ENCODE measurements at places on chromosomes 12 and 14.

DNA sequence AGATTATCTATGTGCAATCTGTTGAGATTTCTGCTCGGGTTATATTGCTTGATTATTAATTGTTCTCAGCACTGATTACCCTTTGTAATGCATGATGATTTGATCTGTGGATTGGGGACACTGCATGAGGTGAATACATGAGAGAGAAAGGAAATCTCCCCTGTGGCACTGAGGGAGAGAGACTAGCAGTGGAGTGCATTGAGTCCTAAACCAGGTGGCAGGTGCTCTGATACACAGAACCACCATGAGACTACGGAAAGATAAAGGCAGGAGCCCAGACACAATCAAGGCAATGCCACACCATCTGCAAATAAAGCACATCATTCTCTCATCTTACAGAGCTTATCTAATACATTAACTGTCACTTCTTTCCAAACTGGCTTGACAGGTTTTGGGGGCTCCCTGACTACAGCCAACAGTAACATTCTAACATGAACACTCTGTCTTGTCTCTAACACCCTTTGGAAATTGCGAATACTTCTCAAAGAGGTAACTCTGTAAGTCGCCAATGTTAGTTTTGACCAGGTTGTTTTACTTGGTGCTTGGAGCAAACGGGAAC, 37.6 kb upstream of the TSPAN8 start:
- no peak for DNase-seq

DNA sequence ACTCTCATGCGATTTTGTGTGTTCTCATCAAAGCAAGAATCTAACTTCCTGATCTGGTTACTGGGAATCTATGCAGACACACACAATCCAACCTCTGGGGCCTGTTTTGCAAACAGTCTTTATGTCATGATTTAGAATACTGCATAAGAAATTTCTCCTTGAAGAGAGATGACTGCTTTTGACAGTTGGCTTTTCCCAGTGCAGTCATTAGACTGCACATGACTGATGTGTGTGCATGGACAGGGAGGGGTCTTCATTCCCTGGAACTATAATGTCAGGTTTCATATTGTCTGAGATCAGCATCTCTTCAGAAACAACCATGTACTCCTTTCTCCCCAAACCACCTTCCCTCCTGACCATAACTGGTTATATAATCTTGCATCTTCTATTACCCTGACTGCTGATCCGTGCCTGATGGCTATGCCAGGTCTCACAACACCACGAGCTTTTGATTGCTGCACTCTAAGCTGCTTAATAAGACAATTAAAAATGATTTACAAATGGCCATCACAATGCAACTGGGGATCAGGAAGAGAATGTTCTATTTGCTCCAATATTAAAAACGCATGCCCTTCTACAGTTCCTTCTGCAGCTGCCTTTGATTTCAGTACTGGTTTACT, 995.4 kb downstream of the NRXN3 start:
- DNase-seq, result no peak

DNA sequence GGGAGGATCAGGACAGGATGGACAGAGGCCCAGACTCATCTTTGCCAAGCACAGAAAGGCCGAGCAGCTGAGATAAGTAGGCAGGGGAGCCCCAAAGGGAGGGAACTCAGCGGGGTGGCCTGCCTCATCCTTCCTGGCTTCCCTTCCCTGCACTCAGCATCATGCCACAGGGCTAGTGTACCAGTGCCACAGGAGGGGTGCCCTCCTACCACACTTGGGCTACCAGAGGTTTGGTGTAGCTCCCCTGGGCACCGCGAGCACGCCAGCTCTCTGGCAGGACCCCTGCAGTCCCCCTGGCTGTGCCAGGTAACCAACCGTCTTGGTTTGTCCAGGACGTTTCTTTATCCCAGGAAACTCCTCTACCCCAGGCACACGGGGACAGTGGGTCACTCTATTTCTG, 123.5 kb downstream of the ESRRB start:
- no peak for DNase-seq

DNA sequence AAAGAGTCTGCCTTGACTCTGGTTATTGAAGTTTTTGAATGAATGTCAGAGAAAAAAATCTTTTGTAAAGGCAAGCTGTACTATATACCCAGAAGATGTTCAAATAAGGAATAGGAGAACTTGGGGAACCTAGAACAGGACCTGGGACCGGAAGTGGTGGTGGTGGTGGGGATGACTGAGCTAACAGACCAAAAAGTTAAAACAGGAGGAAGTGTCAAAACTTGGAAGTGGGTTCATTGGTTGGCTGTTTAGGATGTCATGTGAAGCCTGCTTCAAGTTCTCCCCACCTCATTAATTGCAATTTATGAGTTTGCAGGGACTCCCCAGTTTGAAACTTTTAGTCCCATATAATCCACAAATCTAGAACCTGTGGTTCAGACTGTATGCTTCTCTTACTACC, 26.2 kb downstream of the PLXNC1 start:
- DNase-seq, result no peak

- DNase-seq, result no peak
Measured at GRCh38 chr12:130115646-130116045, 46.6 kb upstream of the FZD10 start.

- DNase-seq, result no peak
Measured at GRCh38 chr14:71942904-71943694, 10.9 kb downstream of the RGS6 start.

DNA sequence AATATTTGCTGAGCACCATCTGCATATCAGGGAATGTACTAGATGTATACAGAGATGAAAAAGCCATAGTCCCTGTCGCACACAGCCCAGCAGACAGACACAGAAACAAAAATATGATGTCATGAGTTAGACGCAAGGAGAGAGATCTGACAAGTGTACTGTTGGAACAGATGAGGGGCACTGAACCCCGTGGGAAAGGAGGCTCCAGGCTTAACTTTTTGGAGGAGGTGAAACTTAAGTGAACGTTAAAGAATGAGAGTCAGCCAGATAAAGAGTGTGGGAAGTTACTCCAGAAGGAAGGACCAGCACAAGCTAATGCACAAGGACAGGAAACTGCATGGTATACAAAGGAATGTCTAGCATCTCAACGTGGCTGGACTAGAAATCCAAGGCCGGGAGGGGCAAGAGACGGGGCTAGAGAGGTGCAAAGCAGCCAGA, 2.5 kb upstream of the ACTN1 start:
- DNase-seq, result peak; percentile 83

- no peak for DNase-seq
Measured at GRCh38 chr14:28426960-28427359, 339.6 kb upstream of the FOXG1 start.

- no peak for DNase-seq
Measured at GRCh38 chr14:105918496-105919262, 392.3 kb downstream of the TMEM121 start.

DNA sequence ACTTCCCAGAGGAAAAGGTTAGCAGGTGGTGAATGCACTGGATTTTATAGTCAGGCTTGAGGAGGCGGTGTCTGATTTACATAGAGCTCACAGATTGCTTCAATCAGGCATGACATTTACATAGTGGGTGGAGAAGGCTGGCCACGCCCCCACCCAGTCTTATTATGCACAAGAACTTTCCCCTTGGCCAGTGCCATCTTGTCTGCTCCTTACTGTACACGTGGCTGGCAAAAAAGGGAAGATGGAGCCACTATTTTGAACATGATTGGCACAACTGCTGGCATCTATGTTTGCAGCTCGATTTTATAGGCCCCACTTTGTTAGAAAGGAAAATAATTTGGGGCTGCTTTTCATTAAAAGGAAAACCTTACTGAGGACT, 10.9 kb upstream of the LGMN start:
- DNase-seq, result peak; percentile 33

DNA sequence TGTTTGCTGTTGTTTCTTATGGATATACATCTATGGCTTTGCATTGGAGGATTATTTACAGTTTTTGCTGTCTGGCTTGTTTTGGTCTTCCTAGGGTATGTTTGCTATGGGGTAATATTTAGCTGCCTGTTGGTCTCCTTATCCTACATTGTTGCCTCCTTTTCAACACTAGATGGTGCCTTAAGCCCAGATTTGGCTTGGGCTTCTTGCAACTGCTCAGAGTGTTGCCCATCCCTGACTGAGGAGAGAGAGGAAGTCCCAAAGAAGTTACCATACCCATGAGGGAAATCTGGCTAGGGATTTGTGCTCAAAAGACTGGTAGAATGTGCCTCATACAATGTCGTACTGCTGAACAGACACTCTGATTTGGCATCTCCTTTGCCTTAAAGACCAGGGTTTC, 94.6 kb upstream of the MUCL1 start:
- DNase-seq, result peak; percentile 28

GRCh38 chr14:61253064-61253738, 27.9 kb downstream of the TMEM30B start:
- DNase-seq, result no peak

DNA sequence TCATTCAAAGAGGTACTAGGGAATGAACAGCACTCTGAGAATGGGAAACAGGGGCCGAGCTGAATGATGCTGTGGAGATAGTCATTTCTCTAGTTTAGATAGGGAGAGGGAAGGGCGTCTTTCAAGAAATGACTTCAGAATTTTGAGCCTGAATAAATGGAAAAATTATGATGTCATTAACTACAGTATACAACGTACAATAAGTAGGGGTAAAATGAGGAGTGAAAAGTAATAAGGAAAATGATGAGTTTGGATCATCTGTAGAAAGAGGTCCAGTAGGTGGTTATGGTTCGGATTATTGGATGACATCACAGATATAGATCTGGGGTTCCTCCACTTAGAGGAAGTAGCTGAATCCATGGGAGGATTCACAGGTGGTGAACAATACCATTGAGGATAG, 960.0 kb downstream of the DIO2 start:
- no peak for DNase-seq

- peak; percentile 8 for DNase-seq
Measured at GRCh38 chr12:96751626-96752025, 155.4 kb upstream of the NEDD1 start.

DNA sequence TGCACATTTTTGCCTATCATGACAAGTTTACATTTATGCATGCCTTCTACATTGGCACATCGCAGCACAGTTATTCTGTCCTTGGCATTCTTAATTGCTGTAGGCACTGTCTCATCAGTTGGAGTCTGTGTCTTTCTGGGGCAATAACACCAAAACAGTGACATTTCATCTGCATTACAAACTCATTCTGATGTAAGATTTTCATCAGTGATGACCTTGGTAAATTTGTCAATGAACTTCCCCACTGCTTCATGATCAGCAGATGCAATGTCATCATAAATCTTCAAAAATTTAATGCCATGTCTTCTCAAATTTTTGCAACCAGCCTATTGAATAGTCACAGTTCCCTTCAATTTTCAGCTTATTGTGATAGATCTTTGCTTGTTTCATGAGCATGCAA, 85.5 kb downstream of the CAPZA3 start:
- DNase-seq, result no peak

GRCh38 chr14:105148604-105149145, 19.9 kb downstream of the JAG2 start:
- DNase-seq, result no peak

GRCh38 chr12:85683051-85683450, 153.2 kb downstream of the RASSF9 start:
- no peak for DNase-seq

DNA sequence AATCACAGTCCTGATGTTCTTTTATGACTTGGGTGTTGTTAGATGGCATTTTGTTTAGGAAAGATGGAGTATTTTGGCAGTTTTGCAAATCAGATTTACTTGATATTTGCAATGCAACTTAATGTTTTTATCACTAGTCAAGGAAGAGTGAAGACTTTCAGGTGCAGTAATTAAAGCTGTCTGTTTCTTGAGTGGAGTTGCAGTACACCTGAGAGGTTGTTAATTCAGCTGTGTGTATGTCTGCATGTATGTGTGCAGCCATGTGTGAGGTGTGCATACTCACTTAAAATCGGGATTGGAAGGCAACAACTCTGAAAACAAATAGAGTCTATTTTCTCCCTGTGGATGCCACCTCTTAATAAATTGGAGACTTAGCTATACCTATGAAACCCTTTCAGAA, 94.5 kb downstream of the RMST start:
- no peak for DNase-seq

DNA sequence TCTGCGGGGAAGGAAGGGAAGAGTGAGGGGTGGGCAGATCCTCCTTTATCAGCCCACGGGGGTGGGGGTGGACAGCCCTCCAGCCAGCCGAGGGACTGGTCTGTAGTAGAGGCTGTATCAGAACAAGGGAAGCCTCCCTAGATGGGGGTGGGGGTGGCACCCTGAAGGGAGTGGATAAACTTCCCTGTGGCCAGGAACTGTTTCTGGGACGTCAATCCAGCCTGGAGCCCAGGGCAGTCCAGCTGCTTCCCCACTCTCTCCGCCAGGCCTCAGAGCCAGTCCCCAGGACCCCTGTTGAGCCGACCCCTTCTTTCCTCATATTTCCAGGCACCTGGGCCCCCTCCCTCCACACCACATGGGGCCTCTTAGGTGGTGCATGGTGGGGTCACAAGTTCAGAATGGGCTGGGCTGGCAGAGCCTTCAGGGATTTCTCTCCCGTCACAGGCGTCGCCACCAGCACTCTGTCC, 6.7 kb downstream of the PLD4 start:
- DNase-seq, result no peak

DNA sequence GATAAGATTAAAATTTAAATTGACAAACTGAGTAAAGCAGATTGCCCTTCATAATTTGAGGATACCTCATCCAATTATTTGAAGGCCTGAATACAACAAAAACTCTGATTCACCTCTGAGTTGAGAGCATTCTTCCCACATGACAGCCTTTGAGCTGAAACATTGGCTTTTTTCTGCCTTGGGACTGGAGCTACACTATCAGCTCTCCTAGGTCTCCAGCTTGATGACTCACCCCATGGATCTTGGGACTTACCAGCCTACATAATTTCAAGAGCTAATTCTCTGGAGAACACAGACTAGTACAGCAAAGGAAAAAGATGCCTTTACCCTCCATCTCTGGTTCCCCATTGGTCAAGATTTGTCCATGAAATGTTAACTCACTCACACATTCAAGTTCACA, 555.1 kb downstream of the FOXG1 start:
- DNase-seq, result peak; percentile 77

DNA sequence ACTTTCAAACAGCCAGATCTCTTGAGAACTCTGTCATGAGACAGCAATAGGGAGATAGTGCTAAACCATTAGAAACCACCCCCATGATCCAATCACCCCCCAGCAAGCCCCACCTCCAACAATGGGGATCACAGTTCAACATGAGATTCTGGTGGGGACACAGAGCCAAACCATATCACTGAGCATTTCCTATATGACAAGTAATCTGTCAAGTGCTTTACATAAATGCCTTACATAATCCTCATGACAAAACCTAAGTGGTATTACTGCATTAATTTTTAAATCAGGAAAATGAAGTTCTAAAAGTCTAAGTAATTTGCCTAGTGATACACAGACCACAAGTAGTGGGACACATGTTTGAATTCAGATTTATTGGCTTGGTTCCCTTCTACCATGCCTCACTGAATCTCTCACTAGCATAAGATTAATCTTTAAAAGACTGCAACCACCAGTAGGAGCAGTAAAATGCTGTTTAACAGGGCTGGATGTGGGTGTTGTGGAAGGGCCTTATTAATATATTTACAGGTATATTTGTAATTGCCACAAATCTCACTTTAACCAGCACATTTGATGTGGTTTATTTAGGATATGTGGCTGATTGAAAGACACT, 323.1 kb upstream of the FBXO33 start:
- DNase-seq, result no peak

Data from EL (cell line).